ENCODE measurements at places on chromosomes 13 and 19.

- no peak for DNase-seq
Observed at GRCh38 chr13:32002873-32003272, 28.7 kb upstream of the FRY start.

DNA sequence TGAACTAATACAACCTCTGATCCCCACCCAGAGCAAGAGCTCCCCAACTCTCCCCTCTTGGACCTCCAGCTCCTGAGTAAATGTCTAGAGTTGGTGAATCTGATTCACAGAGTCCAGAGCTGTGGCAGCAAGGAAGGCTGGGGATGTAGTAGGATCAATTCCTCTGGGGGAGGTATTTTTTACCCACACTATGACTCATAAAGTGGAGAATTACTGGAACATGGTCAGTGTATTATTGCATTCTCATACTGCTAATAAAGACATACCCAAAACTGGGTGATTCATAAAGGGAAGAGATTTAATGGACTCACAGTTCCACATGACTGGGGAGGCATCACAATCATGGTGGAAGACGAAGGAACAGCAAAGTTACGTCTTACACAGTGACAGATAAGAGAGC, 496.7 kb downstream of the EFNB2 start:
- DNase-seq = no peak

DNA sequence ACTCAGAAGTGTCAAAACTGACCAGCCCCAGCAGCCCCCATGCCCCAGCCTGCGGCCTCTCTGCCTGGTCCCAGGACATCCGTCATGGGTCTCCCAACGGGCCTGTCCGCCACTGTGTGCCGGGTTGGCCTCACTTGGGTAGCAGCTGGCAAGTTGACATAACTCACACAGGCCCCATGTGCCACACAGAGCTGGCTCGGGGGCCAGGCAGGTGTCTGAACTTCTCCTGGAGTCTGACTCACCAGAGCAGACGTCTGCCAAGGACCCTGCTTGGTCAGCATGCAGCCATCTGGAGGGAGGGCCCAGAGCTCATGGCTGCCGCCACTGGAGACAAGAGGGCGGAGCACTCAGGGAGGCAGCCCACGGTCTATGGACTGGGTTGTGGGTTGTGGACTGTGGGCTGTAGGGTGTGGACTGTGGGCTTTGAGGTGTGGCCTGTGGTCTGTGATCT, 32.0 kb upstream of the TMEM255B start:
- DNase-seq = peak; percentile 31

DNA sequence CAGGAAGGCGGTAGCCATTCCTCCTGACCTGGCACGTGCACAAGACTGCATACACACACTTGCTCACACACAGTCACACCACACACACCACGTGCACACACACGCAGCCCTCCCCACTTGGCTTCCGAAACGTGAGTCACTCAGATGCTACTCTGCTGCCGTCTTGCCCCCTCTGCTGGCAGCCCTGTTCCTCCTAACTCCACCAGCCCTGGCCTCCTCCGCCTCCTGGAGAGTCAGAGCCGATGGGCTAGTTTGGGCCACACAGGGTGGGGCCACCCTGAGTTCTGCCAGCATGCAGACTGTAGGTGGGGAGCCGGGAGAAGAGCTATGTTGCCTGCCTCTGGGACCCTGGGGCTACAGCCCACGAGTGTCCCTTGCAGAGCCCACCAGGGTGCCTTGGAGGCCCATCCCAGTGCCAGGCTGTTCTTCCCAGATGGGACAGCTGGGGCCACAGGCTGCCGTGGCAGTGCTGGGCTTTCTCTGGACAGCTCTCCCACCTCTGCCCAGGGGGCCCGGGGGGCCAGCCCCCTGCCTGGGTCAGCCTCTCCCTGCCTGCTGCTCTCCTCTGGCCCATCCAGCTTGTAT, 12.1 kb downstream of the PIN1 start:
- DNase-seq = peak; percentile 45

DNA sequence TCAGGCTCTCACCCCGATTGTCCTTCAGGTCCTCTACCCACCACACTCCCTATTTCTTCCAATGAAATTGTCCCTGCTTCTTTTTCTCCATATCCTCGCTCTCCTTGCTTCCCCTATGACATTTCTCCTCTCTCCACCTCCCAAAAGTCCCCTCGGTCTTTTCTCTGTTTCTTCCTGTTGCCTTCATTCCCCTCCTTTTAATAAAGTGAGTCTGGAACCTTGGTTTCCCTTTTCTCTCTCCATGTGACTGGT, 676 bp upstream of the ZNF574 start:
- DNase-seq = no peak

- no peak for DNase-seq
Observed at GRCh38 chr13:51681037-51681678, 96.9 kb downstream of the WDFY2 start.

GRCh38 chr19:49605605-49606004, 14.6 kb downstream of the PRR12 start:
- no peak for DNase-seq

DNA sequence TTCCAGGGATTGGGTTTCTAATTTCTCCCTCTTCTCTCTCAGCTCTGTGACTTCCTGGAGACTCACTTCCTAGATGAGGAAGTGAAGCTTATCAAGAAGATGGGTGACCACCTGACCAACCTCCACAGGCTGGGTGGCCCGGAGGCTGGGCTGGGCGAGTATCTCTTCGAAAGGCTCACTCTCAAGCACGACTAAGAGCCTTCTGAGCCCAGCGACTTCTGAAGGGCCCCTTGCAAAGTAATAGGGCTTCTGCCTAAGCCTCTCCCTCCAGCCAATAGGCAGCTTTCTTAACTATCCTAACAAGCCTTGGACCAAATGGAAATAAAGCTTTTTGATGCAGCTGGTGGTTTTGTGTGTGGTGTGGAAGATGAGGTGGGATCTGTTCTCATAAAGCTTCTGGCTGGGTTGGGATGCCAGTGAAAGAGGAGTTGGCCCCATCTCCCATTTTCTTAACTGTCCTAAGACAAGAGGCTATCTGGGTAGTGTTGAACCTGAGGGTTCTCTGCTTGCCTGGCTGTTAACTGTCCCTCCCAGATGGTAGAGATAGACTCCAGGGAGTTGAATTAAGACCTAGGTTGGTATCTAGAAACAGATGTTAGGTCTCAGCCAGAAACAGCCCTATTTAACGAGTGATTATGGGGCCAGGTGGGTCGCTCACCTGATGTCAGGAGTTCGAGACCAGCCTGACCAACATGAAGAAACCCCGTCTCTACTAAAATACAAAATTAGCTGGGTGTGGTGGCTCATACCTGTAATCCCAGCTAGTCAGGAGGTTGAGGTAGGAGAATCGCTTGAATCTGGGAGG, 1.6 kb downstream of the FTL start:
- DNase-seq = no peak

DNA sequence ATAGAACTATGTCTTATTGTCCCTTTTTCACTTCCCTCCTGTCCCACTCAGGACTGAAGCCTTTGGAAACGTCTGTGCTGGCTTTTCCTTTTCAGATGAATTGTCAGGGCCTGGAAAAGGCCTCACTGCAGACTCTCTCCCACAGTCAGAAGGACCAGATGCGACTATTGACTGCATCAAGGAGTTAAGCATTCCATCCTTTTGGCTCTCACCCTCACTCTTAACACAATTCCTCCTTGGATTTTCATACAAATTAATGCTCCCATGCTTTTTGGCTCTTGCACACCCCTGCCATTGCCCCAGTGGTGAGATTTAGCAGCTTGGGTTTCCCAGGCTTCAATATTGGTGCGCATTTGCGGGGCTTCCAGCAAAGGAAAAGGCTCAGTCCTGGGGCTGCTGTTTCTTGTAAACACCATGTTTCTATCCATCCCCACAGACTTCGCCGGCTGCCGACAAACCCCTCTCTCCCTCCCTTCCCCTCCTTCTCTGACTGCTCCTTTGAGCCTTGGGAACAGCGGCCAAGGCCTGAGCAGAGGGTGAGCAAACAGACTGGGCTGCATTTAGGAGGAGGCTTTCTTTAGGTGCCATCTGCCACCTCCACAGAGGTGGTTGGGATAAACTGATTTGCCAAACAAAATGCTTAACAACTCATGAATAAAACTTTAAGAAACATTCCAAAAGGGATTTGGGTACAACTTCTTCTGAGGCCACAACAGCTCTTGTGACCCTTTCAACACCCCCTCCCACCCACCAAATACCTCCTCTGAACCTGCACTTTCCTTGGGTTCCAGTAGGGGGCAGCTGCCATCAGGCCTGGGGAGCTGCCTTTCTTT, 48.6 kb upstream of the PCDH8 start:
- no peak for DNase-seq

DNA sequence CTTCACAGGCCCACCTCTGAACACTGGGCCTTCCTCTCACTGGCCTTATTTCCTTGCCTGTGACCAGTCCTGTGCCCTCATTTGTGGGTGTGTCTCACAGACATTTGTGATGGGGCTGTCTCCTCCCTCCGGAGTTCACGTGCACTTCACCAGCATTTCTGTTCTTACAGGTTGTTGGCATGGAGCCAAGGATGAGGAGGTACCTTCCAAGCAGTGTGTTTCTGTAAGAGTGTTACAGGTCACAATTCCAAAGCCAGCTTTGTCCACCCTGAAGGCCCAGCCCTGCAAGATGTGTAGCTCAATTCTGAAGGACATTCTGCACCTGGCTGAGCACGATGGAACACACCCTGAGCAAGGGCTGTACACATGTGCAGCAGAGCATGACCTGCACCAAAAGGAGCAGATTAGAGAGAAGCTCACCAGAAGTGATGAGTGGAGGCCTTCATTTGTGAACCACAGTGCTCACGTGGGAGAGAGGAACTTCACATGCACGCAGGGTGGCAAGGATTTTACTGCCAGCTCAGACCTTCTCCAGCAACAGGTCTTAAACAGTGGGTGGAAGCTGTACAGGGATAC, 8.1 kb downstream of the ZNF749 start:
- DNase-seq = no peak
